Stimulated activated CD4-positive, alpha-beta T cell treated with anti-CD3 and anti-CD28 coated beads, Interleukin-12 subunit alpha, Interleukin-12 subunit beta, amount 100 ng/mL, for 4 hours (primary cell): ENCODE measurements at places on chromosomes 1 and 21.

- DNase-seq = no peak
Measured at GRCh38 chr1:234851450-234852438, 241.8 kb upstream of the IRF2BP2 start.

DNA sequence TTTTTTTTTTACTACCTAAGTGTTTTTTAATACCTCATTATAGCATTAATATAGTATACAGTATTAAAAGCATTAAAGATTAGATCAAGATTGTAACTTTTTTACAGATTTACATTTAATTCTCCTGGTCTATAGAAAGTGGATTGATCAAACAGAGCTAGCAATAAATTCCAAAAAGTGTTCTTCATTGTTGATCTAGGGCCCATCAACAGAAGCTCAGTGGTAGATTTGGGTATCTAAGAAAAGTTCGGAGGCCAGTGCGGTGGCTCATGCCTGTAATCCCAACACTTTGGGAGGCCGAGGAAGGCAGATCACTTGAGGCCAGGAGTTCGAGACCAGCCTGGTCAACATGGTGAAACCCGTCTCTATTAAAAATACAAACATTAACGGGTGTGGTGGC is 12.5 kb downstream of the NUP210L start:
- no peak for DNase-seq

DNA sequence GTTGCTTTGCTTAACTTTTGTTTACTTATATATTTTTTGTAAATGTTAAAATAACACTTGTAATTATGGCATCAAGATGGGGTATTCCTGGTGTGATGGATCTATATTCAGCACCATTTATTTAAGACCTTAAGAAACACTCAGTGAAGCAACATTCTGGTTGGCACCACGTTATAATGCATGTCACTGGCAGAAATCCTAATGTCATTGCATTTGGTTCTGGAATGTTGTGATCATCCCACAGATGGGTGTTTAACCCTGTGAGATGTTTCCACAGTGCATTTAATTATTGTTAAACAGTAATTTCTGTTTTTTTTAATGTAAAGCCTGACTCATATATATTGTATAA is 116.5 kb downstream of the NOS1AP start:
- DNase-seq = no peak

DNA sequence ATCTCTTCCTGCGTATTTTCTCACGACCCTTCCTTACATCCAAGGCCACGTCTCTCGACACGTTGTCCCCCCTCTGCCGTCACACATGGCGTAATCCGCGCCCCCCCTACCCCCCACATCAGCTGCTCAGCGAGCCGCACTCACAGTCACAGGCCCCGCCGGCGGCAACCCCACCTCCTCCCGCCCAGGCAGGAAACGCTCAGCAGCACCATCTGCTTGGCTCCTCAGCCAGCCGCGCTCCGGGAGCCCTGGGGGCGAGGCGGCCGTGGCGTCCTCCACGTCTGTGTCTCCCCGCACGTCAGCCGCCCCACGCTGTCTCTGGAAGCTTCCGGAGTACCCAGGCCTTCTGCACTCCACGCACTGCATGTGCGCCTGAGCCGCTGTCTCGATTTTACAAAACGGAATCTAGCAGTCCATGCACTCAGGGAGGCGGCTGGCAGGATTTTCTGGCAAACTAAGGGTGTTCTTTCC is 64.6 kb downstream of the SIK1 start:
- peak; percentile 66 for DNase-seq

DNA sequence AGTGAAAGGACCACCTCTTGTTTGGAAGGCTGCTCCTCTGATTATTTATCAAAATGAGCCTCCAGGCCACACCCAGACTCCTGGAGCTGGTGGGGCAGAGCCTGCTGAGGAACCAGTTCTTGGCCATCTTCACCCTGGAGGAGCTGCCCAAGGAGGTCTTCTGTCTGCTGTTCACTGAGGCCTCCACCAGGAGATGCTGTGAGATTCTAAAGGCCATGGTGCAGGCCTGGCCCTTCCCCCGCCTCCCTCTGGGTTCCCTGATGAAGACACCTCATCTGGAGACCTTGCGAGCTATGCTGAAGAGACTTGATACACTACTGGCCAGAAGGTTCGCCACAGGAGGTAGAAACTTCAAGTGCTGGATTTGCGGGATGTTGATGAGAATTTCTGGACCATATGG is 61.7 kb upstream of the GJA8 start:
- no peak for DNase-seq

GRCh38 chr1:1974834-1975233 is 28.8 kb downstream of the CFAP74 start:
- DNase-seq = no peak

GRCh38 chr1:27519331-27520258 is 29.6 kb upstream of the WASF2 start:
- no peak for DNase-seq

GRCh38 chr1:180157576-180158057 is 2.9 kb downstream of the QSOX1 start:
- no peak for DNase-seq

DNA sequence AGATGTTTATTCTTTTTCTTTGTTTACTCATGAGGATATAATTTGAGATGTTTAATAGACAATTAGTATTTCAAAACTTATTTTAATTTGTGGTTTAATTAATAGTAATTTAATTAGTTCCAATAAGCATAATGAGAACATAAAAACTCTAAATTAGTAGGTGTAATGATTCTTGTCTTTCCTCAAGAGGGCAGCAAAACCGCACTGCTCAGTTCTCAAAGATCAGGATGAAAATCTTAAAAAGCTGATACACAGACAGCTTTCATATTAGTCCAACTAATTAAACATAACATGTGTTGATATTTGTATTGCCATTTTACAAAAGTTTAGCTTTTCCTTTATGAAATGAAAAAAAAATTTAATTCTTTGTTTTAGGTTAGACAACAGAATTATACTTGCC is 106.7 kb upstream of the C21orf91 start:
- DNase-seq = no peak

DNA sequence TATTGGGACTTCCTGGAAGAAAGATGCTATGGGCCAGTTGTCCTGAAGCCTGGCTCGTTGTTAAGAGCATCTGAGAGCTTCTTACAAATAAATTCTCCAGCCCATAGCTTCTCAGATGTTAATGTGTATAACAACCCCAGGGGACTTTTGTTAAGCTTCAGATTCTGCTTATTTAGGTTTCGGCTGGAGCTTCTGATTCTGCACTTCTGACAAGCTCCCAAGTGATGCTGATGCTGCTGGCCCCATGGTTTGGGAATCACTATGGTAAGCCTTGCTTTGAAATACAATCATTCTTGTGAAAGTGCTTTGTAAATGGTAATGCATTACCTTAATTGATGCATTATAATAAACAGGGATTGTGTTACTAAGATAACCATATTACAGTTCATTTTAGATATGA is 281.8 kb upstream of the PLD5 start:
- DNase-seq = no peak

DNA sequence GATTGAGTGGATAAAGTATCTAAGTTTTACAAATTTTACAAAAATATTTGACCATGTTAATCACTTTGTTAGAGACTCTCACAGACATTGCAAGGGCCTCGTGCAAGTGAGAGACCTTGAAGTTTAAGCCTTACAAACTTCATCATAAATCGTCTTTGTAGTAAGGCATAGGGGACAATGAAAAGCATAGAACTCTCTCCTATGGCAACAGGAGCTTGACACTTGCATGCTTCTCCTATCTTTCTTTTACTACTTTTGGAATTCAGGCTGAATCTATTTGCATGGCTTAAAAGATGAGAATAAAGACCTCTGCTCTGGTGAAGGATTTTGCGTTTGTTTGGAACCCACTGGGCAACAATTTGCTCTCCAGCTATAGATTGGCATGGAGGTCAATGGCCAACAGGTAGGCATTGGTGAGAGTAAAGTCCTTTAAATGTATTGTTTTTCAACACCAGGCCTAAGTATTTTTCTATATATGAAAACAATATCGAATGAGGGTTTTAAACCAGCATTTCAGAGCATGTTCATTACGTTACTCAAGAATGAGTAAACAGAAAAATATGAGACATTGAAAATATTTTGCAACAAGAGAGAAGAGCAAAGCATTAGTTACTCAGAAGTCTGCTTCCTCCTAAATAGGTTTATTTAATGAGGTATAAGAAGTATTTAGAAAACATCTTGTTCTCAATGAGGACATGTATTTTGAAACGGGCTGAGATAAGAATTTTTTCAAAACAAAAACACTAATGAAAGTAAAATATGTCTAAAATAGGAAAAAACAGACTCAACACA is 192.2 kb downstream of the TGFB2 start:
- DNase-seq = no peak

- DNase-seq = no peak
Measured at GRCh38 chr1:17645068-17645911, 105.8 kb downstream of the ARHGEF10L start.

DNA sequence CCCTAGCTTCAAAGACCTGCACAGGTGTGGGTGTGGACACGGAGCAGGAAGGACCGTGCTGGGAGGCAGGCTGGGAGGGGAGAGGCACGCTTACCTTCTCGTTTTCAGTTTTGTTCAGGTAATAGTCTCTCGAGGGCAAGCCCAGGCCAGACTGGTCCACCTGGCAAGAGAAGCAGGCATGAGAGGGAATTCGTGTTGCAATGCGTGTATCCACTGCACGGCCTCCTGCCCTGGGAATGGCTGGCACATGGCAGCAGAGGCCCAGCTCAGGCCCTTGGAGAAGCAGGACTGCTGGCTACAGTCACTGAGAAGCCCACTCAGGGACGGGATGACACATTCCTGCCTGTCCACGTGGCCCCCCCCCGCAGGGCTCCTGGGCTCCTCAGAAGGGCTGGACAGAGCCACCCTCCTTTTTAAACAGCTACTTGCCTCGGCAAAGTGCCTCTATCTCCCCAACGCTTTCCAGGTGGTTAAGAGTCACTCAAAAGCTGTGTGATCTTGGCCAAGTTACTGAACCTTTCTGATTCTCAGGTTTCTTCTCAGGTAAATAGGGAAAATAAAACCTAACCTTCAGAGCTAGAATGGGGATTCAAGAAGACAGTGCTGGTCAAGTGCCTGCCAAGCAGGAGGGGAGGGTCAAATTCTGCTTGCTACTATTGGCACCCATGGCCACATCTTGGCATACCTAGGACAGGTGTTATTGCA is 32.7 kb downstream of the ECE1 start:
- no peak for DNase-seq

DNA sequence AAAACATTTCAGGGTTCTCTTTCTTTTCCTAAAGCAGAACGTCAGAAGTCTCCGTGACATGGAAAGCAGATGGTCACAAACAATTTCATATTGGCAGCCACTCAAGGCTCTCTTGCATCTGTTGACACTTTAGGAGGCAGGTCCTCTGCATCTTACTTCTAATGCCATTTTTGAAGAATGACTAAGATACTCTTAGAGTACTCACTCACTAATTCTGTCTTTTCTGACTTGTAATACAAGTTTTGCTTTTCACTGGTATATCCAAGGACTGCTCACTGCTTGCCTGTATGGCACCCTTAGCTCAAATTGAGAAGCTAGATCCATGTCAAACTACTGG is 68.3 kb downstream of the PRRX1 start:
- DNase-seq = no peak

DNA sequence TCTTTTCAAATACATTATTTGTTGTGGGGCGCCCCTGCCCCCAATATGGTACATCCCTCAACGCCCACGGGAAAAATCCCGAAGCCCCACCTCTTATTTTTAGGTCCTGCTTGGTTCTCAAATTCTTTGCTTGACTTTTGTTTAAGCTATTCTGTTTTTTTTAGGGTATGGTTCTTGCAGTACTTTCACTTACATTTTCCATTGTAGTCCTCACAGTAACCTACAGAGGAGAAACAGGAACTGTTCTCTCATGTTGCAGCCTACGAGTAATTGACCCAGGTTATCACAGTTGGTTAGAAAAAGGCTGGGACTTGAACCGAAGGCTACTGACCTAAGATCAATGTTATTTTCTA is 697 bp upstream of the C21orf91 start:
- DNase-seq = no peak

- DNase-seq = peak; percentile 76
Measured at GRCh38 chr1:165367375-165367993, 11.0 kb upstream of the LMX1A start.

- DNase-seq = no peak
Measured at GRCh38 chr1:82704966-82705365, 904.2 kb downstream of the ADGRL2 start.

GRCh38 chr1:42747125-42747524 is 7.1 kb upstream of the CLDN19 start:
- peak; percentile 50 for DNase-seq

DNA sequence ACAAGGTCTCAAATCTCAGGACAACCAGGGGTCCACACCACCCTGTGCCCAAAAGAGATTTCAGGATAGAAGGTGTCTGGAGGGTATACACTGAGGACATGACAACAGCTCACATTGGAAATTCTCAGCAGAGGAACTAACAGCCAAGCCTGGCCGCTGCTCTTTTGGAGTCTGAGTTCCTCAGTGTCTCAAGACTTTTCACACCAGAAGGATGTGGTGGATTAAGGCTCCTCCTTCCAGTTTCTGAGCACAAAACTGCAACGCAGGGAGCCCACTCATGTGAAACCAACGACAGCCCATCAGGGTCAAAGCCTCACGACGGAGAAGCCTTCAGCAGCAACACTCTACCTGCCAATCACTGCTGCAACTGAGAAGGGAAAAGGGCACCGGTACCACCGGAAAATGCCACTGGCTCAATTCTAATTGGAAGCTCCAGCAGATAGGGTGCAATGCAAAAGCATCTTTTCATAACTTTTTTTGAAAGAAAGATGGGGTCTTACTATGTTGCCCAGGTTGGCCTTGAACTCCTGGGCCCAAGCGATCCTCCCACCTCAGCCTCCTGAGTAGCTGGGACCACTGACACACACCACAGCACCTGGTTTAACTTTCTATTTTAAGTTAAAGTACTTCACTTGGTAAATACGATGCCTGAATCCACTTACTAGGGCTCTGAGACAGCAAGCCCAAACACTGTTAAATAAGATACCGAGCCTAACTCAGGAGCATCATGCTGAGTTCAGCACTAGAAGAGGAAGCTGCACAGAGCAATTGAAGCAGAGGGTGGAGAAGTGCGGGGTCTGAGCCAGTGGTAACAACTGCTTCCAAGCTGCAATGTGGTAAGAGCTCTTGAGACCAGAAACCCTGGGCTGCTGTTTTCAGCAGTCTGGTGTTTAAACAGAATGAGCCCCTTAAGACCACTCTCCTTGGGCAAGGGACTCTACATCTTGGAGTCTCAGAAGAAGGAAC is 7.8 kb downstream of the CAPZB start:
- no peak for DNase-seq

DNA sequence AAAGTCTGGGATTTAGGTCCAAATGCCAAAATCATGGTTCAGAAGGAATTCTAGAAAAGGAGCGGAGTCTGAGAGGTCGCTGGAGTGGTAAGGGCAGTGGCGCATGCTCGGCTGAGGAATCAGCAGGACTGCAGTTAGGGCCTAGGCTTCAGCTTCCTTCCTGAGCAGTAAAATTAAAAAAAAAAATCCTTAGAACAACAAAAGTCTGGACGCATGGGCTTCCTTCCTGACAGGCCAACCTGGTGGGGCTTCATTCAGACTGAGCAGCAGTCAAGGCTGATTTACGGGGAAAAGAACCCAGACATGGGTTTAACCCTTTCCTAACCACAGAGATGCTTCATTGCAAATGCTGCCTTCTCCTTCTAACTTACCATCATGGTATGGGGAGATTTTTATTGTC is 17.1 kb downstream of the RNF220 start:
- no peak for DNase-seq

GRCh38 chr1:33244809-33245186 is 11.5 kb upstream of the ZNF362 start:
- no peak for DNase-seq

- DNase-seq = no peak
Measured at GRCh38 chr1:22575532-22576149, 12.4 kb downstream of the EPHA8 start.
